Progenitor cell of endocrine pancreas (in vitro differentiated cells): ENCODE measurements at places on chromosomes 7 and 10.

- DNase-seq = no peak
- H3K4me3 ChIP-seq = no peak overlapping the region
- peaks cover 16% of the 10 kb centered on the region for H3K36me3 ChIP-seq
- H3K27me3 ChIP-seq = peaks cover 20% of the 10 kb centered on the region
Observed at GRCh38 chr7:117231047-117231359, 91.9 kb downstream of the WNT2 start.

GRCh38 chr7:88216276-88216675, 3.6 kb downstream of the SRI start:
- DNase-seq = no peak
- H3K4me3 ChIP-seq = no peak overlapping the region
- no peak overlapping the region for H3K27ac ChIP-seq
- no peaks in the 10 kb centered on the region for H3K27me3 ChIP-seq

DNA sequence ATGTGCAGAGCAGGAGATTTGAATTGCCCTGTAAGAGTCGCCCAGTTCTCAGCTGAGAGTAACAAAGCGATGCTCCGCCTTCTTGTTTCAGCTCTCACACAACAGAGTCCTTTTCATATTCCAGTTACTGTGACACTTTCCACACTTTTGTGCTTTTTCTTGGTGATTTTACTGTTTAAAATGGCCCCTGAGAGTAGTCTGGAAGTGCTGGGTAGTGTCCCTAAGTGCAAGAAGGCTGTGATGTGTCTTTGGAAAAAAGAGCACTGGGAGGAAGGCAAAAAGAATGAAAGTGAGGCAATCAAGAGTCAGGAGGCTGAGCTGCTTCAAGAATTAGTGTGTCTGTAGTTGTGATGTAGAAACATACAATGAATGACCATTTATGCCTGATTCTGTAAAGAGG, 201.2 kb upstream of the SEMA3E start:
- no peaks in the 10 kb centered on the region for H3K36me3 ChIP-seq
- DNase-seq = no peak
- H3K4me1 ChIP-seq = peaks cover 22% of the 10 kb centered on the region

DNA sequence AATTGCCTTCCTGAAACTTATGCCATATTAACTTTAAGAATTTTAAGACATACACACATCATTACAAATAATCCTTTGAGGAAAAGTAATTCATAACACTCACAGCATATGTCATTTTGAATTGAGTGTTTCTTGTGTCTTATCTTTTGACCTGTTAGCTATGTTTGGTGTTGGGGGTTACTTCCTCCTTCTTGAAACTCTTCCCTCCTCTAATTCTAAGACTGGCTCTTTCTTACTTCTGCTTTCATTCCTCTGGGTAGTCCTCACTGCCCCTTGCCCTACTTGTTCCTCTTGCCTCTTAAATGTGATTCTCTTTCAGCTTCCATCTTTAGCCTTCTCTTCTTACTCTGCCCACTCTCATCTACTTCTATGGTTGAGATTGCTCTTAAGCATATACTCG, 28.3 kb upstream of the PIP4K2A start:
- H3K27ac ChIP-seq = no peak overlapping the region
- DNase-seq = no peak
- no peaks in the 10 kb centered on the region for H3K27me3 ChIP-seq

DNA sequence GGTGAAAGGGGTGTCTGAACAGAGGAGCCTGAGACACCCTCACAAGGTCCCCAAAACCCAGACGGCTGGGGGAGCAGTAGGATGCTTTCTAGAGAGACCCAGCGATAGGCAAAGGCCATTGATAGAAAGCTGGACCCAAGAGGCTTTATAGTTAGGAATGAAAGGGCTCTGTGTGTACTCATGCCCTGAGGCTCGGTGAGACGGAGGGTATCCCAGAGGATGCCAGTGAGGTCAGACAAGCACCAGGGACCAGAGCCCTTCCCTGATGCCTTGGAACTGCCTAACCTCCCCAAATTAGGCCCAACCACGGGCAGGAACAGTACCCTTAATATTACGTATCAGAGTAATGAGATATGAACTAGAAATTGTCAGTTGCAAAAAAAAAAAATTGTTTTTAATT, 48.6 kb upstream of the RTKN2 start:
- H3K27ac ChIP-seq = no peak overlapping the region
- H3K36me3 ChIP-seq = no peaks in the 10 kb centered on the region
- no peak overlapping the region for H3K4me3 ChIP-seq
- no peaks in the 10 kb centered on the region for H3K4me1 ChIP-seq

GRCh38 chr10:50286517-50286916, 35.2 kb upstream of the ASAH2 start:
- DNase-seq = no peak
- no peaks in the 10 kb centered on the region for H3K27me3 ChIP-seq
- H3K4me3 ChIP-seq = no peak overlapping the region
- no peaks in the 10 kb centered on the region for H3K36me3 ChIP-seq
- peaks cover 7% of the 10 kb centered on the region for H3K4me1 ChIP-seq

DNA sequence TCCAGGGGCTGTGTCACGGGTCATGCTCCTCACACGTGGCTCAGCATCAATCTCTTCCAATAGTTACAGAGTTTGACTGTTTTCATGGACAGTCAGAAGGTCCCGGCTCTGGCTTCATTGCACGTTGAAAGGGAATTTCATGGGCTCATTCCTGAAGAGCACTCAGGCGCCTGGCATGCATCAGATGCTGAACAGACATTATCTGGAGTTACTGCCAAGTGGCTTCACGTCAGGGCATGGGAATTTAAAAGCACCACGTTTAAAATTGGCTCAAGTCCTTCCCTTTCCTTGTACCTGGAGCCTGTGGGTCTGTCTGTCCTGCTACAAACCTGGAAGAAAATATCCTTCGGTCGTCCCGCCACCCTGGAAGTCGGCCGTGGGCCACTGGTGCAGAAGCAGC, 50.4 kb downstream of the CFAP46 start:
- H3K4me3 ChIP-seq = no peak overlapping the region
- H3K4me1 ChIP-seq = peaks cover 6% of the 10 kb centered on the region
- no peak overlapping the region for H3K27ac ChIP-seq
- DNase-seq = no peak
- H3K27me3 ChIP-seq = peaks cover 24% of the 10 kb centered on the region
- H3K36me3 ChIP-seq = peaks cover 2% of the 10 kb centered on the region

DNA sequence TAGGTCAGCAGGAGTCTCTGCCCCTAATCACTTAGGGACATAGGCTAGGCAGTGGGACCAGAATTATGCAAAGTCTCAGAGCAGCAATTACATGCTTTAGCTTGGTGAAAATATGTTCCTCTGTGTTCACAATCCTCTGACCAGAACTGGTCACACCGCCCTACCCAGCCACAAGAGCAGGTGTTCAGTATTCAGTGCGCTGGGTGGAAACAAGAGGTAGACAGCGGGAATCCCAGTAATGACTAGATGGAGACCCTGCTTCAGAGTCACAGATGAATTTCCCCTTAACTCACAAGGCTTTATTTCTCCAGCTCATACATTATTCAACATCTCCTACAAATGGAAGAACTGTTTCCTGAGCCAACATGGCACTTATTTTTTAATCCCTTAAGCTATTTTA, 763.7 kb upstream of the POM121L12 start:
- H3K27me3 ChIP-seq = no peaks in the 10 kb centered on the region
- no peaks in the 10 kb centered on the region for H3K4me1 ChIP-seq

- no peak overlapping the region for H3K27ac ChIP-seq
- no peaks in the 10 kb centered on the region for H3K27me3 ChIP-seq
- H3K36me3 ChIP-seq = no peaks in the 10 kb centered on the region
Observed at GRCh38 chr7:18577096-18577771, 81.7 kb downstream of the HDAC9 start.

GRCh38 chr7:101635484-101635883, 6.4 kb upstream of the MYL10 start:
- peaks cover 9% of the 10 kb centered on the region for H3K27me3 ChIP-seq
- H3K4me1 ChIP-seq = no peaks in the 10 kb centered on the region
- no peak overlapping the region for H3K27ac ChIP-seq

DNA sequence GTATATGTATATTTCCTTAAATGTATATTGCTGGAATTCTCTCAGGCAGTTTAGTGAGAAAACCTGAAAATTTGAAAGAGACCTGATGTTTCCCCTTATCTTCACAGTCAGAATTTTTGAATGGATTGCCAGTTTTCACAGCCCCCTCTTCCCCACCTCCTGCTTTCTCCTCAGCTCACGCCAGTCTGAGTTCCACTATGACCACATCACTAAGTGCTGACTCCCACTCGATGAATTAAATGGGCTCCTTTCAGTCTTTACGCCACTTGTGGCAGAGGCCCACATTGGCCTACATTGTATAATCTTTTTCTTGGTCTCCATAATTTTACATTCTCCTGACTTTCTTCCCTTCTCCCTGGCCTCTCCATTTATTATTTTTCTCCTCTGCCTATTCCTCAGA, 3.1 kb upstream of the CLEC5A start:
- no peaks in the 10 kb centered on the region for H3K36me3 ChIP-seq
- H3K4me1 ChIP-seq = peaks cover 1% of the 10 kb centered on the region
- H3K4me3 ChIP-seq = no peak overlapping the region
- H3K27ac ChIP-seq = no peak overlapping the region
- DNase-seq = no peak

GRCh38 chr10:13743101-13743693, 156.4 kb downstream of the PRPF18 start:
- peaks cover 1% of the 10 kb centered on the region for H3K4me1 ChIP-seq
- DNase-seq = no peak
- no peaks in the 10 kb centered on the region for H3K36me3 ChIP-seq
- H3K27me3 ChIP-seq = peaks cover 18% of the 10 kb centered on the region
- H3K27ac ChIP-seq = no peak overlapping the region
- H3K4me3 ChIP-seq = no peak overlapping the region

DNA sequence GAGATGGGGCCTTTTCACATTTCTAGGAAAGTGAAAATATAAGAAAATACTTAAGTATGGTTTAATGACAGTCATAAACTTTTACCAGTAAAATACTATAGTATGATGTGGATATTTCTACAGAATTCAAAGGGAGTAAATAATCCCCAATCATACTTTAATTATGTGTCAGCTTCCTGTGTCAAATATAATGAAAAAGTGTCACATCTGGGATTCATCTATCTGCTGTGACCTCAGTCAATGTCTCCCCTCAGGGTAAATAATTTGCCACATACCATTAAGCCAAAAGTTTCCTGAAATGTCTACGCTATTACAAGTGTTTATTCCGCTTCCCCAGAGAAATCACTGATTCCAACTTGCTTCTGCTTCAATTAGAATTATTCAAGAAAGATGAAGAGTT, 110.5 kb downstream of the ITGA8 start:
- H3K36me3 ChIP-seq = no peaks in the 10 kb centered on the region
- H3K27me3 ChIP-seq = no peaks in the 10 kb centered on the region
- peaks cover 3% of the 10 kb centered on the region for H3K4me1 ChIP-seq
- no peak overlapping the region for H3K4me3 ChIP-seq

DNA sequence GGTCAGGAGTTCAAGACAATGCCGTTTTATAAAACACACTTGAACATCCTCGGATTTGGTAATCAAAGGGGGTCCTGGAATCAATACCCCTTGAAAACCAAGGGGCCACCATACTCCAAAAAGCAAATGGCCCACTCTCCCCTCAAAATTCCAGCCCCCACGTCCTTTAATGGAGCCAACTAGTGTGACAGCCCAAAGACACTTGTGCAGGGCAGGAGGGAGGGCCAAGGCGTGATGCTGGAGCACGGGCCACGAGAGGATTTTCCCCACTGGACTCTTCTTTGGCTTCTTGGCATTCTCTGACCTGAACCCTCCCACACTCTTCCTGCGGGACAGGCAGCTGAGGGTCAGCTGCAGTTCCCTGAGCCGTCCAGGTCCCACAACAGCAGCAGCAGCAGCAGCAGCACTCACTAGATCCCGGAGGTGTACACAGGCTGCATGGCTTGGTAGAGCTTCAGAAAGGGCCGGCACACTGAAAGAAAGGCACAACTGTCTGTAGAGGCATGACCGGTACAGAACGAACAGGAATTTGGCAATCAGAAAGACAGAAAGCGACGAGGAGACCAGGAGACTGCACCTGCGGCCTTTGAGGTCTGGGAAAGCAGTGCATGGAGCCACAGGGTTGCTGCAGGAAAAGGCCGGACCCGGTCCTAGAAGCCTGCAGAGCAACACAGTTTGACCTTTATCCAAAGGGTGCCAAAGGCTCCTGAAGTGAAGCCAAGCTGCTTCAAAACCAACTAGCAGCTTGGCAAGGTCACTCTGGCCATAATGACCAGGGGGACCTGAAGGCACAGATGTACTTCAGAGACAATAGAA, 168.2 kb downstream of the TNS3 start:
- H3K4me3 ChIP-seq = no peak overlapping the region
- no peaks in the 10 kb centered on the region for H3K27me3 ChIP-seq
- H3K27ac ChIP-seq = peak overlapping the region; percentile 84
- H3K4me1 ChIP-seq = peaks cover under 1% of the 10 kb centered on the region
- no peak for DNase-seq

DNA sequence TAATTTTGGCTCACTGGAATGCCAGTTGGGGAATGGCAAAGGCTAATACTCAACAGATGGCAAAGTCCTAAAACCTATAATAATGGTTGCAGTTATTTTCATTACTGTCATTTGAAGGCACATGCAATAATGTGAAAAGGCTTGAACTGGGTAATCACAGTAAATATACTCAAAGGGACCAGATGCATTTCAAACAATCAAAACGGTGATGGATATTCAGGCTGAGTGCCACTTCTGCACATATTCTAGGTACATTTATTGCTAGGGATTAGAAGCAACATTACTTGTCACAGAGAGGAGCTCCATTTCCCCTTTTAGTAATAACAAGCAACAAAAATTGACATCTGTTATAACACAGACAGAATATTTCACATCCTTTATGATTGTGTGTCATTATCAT, 171.8 kb downstream of the NXPH1 start:
- H3K4me1 ChIP-seq = no peaks in the 10 kb centered on the region
- no peak overlapping the region for H3K4me3 ChIP-seq
- DNase-seq = no peak
- H3K27me3 ChIP-seq = no peaks in the 10 kb centered on the region
- H3K36me3 ChIP-seq = no peaks in the 10 kb centered on the region

GRCh38 chr10:83533290-83533689, 606.0 kb upstream of the GHITM start:
- H3K27me3 ChIP-seq = no peaks in the 10 kb centered on the region
- H3K36me3 ChIP-seq = peaks cover 1% of the 10 kb centered on the region
- no peaks in the 10 kb centered on the region for H3K4me1 ChIP-seq
- no peak overlapping the region for H3K4me3 ChIP-seq
- no peak for DNase-seq

- no peak overlapping the region for H3K27ac ChIP-seq
- H3K27me3 ChIP-seq = no peaks in the 10 kb centered on the region
- no peak overlapping the region for H3K4me3 ChIP-seq
Observed at GRCh38 chr7:81175275-81175940, 256.6 kb upstream of the SEMA3C start.

- H3K4me1 ChIP-seq = peaks cover 4% of the 10 kb centered on the region
- H3K4me3 ChIP-seq = no peak overlapping the region
- peaks cover 32% of the 10 kb centered on the region for H3K27me3 ChIP-seq
- no peak for DNase-seq
- no peak overlapping the region for H3K27ac ChIP-seq
Observed at GRCh38 chr10:30747633-30748032, 118.1 kb upstream of the LYZL2 start.

- DNase-seq = no peak
- H3K36me3 ChIP-seq = no peaks in the 10 kb centered on the region
- H3K27me3 ChIP-seq = no peaks in the 10 kb centered on the region
- H3K27ac ChIP-seq = no peak overlapping the region
- peaks cover 1% of the 10 kb centered on the region for H3K4me1 ChIP-seq
Observed at GRCh38 chr7:31955021-31955420, 115.2 kb downstream of the PDE1C start.

GRCh38 chr7:32142649-32143048, 72.4 kb upstream of the PDE1C start:
- no peak overlapping the region for H3K27ac ChIP-seq
- no peaks in the 10 kb centered on the region for H3K36me3 ChIP-seq
- H3K4me3 ChIP-seq = no peak overlapping the region
- peaks cover 12% of the 10 kb centered on the region for H3K27me3 ChIP-seq
